ENCODE measurements at places on chromosomes 6 and 20. TPM values are rescaled to one million over a fixed set of nuclear protein-coding genes. Genes with fewer than 3 reads are reported as not detected.
A peak's percentile ranks its signal among the peaks of the same experiment; 100 is the strongest.

SYCP2 gene
- 0.27 TPM for total RNA-seq

SLC17A3 gene
- not detected for total RNA-seq

GCM1 gene
- total RNA-seq: not detected

XKR7 gene
- total RNA-seq: 0.36 TPM

DNA sequence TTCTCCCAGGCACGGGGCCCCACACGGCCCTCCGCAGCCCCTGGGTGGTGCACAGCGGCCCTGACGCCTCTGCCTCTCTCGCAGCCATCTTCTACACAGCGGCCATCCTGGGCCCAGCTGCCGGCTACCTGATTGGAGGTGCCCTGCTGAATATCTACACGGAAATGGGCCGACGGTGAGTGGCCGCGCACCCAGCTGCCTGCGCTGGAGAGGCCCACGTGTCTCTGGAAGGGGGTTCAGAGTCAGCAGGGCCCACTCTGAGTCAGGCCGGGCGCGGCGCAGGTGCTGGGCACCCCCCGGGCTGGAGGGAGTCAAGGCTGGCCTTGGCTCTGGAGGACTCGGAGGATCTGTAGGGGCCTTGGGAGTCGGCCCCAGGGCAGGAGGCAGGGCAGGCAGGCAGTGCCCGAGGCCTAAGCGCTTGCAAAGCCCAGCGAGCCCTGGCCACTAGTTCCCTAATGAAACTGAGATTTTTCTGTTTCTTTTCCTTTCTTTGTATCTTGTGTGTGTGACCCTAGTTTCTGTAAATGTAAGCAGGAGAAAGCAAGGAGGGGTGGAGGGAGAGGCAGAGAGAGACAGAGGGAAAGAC lies 16.4 kb downstream of the SLCO4A1 start:
- no peaks in the 10 kb centered on the region for H3K36me3 ChIP-seq
- H3K4me1 ChIP-seq: no peaks in the 10 kb centered on the region
- H3K27me3 ChIP-seq: no peaks in the 10 kb centered on the region
- H3K27ac ChIP-seq: no peak overlapping the region
- H3K4me3 ChIP-seq: no peak overlapping the region

GRCh38 chr20:36847009-36847709 lies 28.8 kb upstream of the TLDC2 start:
- no peaks in the 10 kb centered on the region for H3K36me3 ChIP-seq
- no peak overlapping the region for H3K4me3 ChIP-seq
- peak; percentile 91 for DNase-seq
- H3K27ac ChIP-seq: peak overlapping the region; percentile 88
- H3K4me1 ChIP-seq: peaks cover 50% of the 10 kb centered on the region

DNA sequence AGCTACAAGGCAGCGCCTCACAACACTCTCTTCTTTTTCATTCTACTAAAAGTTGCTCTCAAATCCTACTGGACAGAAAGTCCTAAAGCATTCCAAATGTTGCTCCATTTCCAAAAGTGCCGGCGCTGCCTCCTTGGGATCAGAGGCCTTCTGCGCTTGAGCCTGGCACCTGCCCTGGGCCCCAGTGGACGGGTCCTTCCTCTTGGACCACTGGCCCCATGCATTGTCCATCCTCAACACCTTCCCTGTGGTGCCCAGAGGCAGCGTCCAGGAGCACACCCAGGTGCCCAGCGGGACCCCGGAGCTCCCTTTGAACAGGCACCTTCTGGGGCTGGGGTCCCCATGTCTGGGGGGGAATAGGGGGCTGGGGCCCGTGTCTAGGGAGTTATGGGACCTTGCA lies 205.2 kb downstream of the ERMARD start:
- no peak overlapping the region for H3K27ac ChIP-seq
- no peaks in the 10 kb centered on the region for H3K36me3 ChIP-seq
- H3K4me1 ChIP-seq: no peaks in the 10 kb centered on the region
- H3K27me3 ChIP-seq: no peaks in the 10 kb centered on the region

GRCh38 chr6:12414096-12414675 lies 124.0 kb downstream of the EDN1 start:
- H3K4me3 ChIP-seq: no peak overlapping the region
- H3K4me1 ChIP-seq: no peaks in the 10 kb centered on the region
- H3K27me3 ChIP-seq: no peaks in the 10 kb centered on the region
- H3K27ac ChIP-seq: no peak overlapping the region
- DNase-seq: no peak
- no peaks in the 10 kb centered on the region for H3K36me3 ChIP-seq

DNA sequence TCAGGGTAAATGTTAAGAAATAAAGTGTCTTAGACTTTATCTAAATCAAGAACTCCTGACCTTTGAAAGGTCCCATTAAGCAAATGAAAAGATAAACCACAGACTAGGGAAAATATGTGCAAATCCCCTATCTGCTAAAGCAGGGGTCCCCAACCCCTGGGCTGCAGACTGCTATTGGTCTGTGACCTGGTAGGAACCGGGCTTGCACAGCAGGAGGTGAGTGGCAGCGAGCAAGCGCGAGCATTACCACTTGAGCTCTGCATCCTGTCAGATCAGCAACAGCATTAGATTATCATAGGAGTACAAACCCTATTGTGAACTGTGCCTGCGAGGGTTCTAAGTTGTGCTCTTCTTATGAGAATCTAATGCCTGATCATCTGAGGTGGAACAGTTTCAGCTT lies 42.4 kb downstream of the LCA5 start:
- H3K27ac ChIP-seq: no peak overlapping the region
- no peaks in the 10 kb centered on the region for H3K36me3 ChIP-seq
- no peaks in the 10 kb centered on the region for H3K4me1 ChIP-seq
- no peak overlapping the region for H3K4me3 ChIP-seq
- no peak for DNase-seq

DNA sequence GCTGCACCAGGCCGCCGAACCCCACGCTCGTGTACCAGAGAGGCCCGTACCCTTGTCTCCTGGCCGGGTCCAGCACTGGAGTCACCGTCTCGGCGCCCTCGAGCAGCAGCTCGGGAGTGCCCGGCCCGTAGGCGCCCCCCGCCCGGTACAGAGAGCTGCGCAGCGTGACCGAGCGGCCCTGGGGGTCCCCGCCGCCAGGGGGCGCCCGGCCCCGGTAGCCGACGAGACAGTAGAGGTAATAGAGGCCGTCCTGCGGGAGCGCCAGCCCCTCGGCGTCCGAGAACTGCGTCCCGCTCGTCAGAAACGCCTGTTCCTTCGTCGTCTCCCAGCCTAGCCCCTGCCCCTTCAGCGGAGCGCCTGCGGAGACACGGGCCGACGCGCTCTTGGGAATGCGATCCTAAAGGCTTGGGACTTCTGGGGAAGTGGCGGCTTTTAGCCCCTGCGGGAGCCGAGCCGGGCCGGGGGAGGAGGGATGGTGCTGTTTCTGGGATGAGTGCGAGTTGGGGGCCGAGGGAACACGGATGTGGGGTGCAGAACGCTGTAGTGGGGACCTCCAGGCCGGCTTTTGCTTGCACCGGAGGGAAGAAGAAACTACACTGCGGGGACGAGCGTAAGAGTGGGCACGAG lies 1.3 kb downstream of the LTB start:
- H3K27ac ChIP-seq: peak overlapping the region; percentile 23
- H3K27me3 ChIP-seq: no peaks in the 10 kb centered on the region
- H3K4me1 ChIP-seq: peaks cover 11% of the 10 kb centered on the region
- DNase-seq: peak; percentile 52

DNA sequence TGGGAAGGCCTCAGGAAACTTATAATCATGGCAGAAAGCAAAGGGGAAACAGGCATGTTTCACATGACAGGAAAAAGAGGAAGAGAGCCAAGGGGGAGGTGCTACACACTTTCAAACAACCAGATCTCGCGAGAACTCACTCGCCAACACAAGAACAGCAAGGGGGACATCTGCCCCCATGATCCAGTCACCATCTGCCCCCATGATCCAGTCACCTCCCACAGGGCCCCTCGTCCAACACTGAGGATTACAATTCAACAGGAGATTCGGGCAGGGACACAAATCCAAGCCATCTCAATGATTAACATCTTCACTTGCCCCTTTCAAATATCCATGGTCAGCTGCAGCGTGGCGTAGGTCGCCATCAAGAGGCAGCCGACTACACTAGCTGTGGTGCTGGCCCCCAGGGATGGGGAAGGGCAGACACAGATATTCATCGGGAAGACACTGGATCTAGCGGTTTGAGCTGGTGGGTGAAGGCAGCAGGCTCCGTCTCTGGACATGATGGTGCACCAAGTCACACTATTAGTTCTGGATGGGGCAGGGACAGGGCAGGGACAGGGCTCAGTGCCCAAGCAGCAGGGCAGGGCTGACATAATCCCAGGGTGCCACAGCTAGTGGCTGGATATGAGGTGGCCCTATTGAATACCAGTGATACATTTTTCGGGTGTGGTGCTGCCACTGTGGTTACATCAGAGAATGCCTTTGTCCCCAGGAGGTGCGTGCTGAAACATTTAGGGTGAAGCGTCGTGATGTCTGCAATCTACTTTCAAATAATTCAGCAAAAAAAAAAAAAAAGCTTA lies 31.6 kb downstream of the TUBB2B start:
- H3K4me1 ChIP-seq: peaks cover 17% of the 10 kb centered on the region
- no peaks in the 10 kb centered on the region for H3K27me3 ChIP-seq
- H3K27ac ChIP-seq: no peak overlapping the region
- H3K4me3 ChIP-seq: no peak overlapping the region
- DNase-seq: no peak

DNA sequence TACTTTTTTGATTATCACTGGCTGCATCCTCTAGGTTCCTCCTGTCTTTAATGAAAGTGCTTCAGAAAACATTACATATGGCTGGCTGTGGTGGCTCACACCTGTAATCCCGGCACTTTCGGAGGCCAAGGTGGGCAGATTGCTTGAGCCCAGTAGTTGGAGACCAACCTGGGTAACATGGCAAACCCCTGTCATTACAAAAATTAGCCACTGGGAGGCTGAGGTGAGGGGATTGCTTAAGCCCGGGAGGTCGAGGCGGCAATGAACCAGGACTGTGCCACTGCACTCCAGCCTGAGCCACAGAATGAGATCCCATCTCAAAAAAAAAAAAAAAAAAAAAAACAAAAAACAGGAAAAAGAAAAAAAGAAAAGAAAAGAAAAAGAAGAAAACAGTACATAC lies 35.3 kb downstream of the BEND3 start:
- no peaks in the 10 kb centered on the region for H3K4me1 ChIP-seq
- H3K36me3 ChIP-seq: no peaks in the 10 kb centered on the region
- no peak overlapping the region for H3K27ac ChIP-seq
- DNase-seq: no peak
- H3K27me3 ChIP-seq: no peaks in the 10 kb centered on the region
- no peak overlapping the region for H3K4me3 ChIP-seq

GRCh38 chr20:36109251-36109947 lies 45.1 kb upstream of the EPB41L1 start:
- no peak overlapping the region for H3K4me3 ChIP-seq
- H3K36me3 ChIP-seq: no peaks in the 10 kb centered on the region
- peaks cover 13% of the 10 kb centered on the region for H3K27me3 ChIP-seq
- no peaks in the 10 kb centered on the region for H3K4me1 ChIP-seq
- H3K27ac ChIP-seq: no peak overlapping the region
